ENCODE measurements at places on chromosomes 4 and X.

DNA sequence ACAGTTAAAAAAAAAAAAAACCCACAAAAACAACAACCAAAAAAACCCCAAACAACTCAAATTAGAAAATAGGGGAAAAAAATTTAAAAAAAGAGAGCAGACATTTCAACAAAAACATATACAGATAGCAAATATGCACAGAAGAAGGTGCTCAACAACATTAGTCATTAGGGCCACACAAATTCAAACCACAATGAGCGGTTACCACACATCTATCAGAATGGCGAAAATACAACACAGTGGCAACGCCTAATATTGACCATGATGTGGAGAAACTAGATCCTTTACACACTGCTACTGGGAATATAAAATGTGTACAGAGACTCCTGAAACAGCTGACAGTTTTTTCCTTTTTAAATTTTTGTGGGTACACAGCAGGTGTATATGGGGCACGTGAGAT is 19.4 kb downstream of the LYAR start:
- no peak for DNase-seq

- DNase-seq: no peak
Measured at GRCh38 chr4:153074486-153074885, 129.8 kb upstream of the TRIM2 start.

DNA sequence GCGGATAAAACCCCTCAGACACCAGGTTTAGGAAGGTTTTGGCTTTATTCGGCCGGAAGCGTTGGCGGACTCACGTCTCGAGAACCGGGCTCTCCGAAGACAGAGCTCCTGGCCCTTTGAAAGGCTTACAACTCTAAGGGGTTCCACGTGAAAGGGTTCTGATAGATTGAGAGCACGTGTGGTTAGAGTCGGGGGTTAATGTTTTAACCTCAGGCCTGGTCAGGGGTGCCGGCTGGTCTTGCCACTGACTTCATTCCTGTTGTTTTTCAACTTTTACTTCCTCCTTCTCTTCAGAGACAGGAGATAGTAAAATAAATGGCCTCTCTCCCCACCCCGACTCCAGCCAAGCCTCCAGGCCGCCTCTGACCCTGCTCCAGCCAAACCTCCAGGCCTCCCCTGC is 4.7 kb upstream of the ASMT start:
- DNase-seq: no peak

- DNase-seq: no peak
Measured at GRCh38 chr4:86130160-86130933, 229.5 kb downstream of the MAPK10 start.

GRCh38 chr4:61714387-61714911 is 514.3 kb downstream of the ADGRL3 start:
- no peak for DNase-seq

DNA sequence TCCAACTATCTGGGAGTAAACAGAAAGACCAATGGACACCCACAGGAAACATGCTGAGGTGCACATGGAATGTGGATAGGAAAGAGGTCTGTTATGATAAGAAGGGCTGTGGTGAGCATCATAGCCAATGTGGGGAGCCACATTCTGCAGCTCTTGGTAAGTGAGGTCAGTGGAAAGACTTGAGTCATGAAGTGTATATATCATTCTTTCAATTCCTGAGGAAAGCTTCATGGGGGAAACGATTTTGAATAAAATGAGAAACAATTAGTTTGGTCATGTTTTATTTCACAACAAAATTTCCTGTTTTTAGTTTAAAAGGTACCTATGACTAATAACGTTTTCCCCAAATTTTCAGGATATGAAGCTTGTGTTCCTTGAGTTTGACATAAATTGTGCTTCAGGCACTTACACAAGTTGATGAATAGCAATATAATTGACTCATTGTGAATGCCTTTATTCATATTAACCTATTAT is 41.4 kb upstream of the RASSF6 start:
- no peak for DNase-seq

GRCh38 chr4:3494462-3494871 is 31.4 kb downstream of the DOK7 start:
- DNase-seq: no peak

DNA sequence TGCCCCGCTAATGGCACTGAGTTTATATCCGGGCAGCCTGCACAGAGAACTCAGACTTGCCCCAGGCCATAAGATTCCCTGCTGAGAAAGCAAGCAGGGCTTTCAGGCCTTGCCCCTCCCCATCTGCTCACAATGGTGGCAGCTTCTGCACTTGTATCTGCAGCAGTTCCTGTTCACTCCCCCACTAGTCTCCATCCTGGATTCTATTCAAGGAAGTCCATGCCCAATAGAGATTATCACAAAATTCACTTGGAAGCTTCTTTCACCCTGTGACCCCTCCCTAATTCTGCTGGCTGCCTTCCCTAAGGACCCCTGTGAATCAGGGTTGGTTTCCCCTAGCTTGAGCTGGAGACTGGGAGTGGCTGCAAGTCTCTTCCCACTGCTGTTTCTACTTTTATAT is 34.5 kb upstream of the UCP1 start:
- no peak for DNase-seq

- no peak for DNase-seq
Measured at GRCh38 chrX:125709532-125709931, 389.9 kb downstream of the TEX13C start.

GRCh38 chr4:40916880-40917279 is 167.1 kb downstream of the NSUN7 start:
- peak; percentile 12 for DNase-seq

GRCh38 chr4:15653420-15653819 is 1.7 kb downstream of the FBXL5 start:
- DNase-seq: no peak
